Naive B cell (primary cell): ENCODE measurements at places on chromosomes 16 and 17. TPM values are rescaled to one million over a fixed set of nuclear protein-coding genes. Genes with fewer than 3 reads are reported as not detected.

- no peak for DNase-seq
Observed at GRCh38 chr16:65222049-65222448, 100.2 kb upstream of the CDH11 start.

- DNase-seq = no peak
Observed at GRCh38 chr16:53944025-53944424, 240.1 kb downstream of the FTO start.

Gene TBC1D3I
- 0.22 TPM for polyA plus RNA-seq

Gene PRAC1
- polyA plus RNA-seq = not detected
